ENCODE measurements at places on chromosomes 1 and 21.

DNA sequence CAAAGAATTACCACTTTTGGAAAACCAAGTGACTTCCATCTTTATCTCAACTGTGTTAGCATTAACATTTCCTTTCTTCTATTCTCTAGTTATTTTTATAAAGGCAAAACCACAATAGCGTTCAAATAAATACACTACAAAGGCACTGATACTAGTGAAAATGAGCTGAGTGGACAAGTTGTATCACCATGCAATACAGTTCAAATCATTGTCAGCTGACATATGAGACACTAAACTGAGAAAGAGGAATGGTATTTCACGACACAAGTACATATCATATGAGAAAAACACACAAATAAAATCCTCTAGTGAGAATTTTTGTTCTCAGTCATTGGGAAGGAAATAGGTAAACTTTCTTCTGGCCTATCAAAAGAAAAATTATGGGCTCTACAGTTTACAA lies 26.2 kb downstream of the ENAH start:
- no peak for DNase-seq

GRCh38 chr1:165240492-165240891 lies 116.0 kb downstream of the LMX1A start:
- no peak for DNase-seq

DNA sequence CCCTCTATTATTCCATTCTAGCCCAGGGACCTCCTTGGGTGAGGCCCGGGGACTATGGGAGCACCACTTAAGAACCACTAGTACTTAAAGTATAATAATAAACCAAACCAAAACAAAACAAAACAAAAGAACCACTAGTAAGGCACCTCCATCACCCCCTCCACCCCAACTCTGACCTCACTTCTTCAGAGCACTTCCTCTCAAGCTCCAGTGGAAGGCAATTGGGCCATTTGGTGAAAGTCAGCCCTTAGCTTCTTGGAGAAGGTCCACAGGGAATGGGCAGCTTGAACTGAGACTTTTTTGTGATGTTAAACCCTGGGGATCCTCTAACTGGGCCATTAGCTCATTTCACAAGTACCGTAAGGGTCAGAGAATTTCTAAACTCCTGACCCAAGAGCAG lies 237.3 kb downstream of the RHOU start:
- DNase-seq, result no peak

DNA sequence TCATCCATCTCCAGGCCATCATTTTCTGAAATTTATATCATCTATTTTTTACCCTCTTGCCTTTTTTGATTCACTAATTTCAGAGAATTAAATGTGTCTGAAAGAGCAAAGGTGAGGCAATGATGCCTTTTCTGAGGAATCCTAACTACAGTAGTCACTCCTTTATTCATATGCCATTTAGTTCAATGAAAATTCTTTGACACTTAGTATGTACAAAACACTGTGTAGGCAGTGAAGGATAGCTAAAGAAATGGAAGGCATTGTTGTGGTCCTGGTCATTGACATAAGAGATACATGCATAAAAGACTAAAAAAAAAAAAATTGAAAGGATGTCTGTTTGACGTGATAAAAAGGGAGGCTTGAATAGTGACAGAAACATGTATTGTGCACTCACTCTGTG lies 171.9 kb upstream of the BEND5 start:
- DNase-seq, result no peak

- no peak for DNase-seq
These were observed 19.1 kb downstream of the RCSD1 start for GRCh38 chr1:167648978-167649744.

- DNase-seq, result no peak
These were observed 20.8 kb upstream of the LEFTY2 start for GRCh38 chr1:225961659-225962439.

- no peak for DNase-seq
These were observed 48.4 kb downstream of the PGM1 start for GRCh38 chr1:63641615-63642014.

DNA sequence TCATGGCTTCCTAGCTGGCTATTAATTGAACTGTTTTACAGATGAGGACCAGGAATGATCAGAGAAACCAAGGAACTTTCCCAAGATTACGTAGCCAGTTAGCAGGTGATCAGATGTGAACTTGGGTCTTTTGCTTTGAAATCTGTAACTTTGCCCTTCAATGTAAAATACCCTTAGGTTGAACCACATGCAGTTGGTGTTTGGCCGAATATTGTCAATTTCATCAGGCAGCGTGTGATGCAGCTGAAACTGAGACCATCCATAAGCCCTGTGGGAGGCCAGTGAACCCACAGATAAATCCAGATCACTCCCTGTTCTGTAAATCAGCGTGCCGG lies 150.8 kb downstream of the ETS2 start:
- DNase-seq, result no peak

GRCh38 chr1:208917281-208917680 lies 666.2 kb upstream of the CAMK1G start:
- no peak for DNase-seq

- no peak for DNase-seq
These were observed 18.7 kb upstream of the SLAMF1 start for GRCh38 chr1:160665330-160666078.

GRCh38 chr1:232686346-232686745 lies 56.4 kb upstream of the SIPA1L2 start:
- DNase-seq, result no peak

GRCh38 chr1:50180367-50180766 lies 71.6 kb downstream of the ELAVL4 start:
- DNase-seq, result no peak

DNA sequence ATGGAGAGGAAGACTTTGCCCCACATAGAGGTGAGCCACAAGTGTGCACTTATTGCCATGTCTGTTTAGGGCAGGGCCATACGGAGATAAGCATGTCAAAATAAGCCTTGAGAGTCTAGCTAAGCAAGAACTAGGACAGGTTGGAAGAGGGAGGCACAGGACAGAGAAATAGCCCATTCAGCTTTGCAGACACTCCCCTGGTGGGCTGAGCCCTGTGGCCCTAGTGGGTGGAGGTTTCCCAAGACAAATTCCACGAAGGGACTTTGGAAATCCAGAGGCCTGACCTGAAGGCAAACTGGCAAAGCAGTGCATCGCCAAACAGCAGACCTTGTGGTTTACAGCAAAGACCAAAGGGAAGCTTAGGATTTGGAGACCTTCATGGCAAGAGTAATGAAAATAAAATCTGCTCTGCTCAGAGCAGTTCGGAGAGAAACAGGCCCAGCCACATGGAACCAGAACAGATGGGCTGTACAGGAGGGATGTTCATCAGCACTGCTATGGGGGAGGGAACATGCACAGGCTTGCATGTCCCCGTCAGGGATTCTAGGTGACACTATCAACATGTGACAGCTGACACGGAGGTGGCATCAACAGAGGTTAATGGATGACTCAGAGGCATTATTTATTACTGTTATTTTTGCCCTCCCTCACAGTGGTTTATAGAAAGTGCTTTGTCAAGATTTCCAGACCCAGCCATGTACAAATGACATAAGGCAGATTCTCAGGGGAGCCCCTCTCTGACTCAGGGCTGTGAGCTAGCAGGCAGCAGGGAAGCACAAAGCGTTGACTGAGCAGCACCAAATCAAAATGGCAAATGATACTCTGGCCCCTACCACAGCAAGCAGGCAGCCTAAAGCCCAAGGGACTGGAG lies 90.1 kb upstream of the IRF2BP2 start:
- no peak for DNase-seq

GRCh38 chr1:74835051-74835450 lies 102.1 kb downstream of the TYW3 start:
- DNase-seq, result no peak

DNA sequence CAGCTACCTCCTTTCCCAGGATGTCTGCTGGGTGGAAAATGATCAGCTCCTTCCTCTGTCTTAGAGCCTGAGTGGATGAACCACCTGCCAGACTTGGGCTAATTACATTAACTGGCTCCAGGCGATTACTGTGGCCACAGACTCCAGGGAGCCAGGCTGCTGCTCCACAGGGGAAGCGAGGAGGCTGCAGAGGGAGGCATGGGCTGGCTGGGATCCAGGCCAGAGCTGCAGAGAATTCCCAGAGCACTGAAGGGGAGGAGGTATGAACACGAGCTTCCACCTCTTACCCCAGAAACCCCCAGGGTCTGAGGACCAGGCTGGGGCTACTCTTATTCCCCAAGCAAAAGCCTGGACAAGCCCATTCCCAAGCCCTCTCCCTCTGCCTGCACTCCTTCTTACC lies 136.0 kb upstream of the KLHDC7A start:
- DNase-seq, result no peak

GRCh38 chr1:180291004-180291403 lies 60.9 kb downstream of the LHX4 start:
- DNase-seq, result no peak

- no peak for DNase-seq
These were observed 170.1 kb downstream of the DHRS3 start for GRCh38 chr1:12447849-12448312.

DNA sequence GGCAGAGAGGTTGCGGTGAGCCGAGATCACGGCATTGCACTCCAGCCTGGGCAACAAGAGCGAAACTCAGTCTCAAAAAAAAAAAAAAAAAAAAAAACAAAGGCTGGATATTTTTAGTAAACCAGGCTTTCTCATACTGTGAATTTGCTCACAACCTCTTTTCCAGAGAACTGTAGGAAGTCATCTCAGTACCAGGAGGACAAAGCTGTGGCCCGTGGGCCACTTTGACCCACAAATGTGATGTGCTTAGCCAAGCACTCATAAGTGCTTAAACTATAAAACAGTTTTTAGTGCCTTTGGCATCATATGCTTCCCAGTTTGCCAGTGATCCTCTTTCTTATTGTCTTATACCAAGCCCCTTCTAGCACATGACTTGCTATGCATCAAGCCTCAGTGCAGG lies 46.5 kb downstream of the RNF11 start:
- DNase-seq, result no peak

- no peak for DNase-seq
These were observed 48.9 kb downstream of the C4BPA start for GRCh38 chr1:207152792-207153468.

DNA sequence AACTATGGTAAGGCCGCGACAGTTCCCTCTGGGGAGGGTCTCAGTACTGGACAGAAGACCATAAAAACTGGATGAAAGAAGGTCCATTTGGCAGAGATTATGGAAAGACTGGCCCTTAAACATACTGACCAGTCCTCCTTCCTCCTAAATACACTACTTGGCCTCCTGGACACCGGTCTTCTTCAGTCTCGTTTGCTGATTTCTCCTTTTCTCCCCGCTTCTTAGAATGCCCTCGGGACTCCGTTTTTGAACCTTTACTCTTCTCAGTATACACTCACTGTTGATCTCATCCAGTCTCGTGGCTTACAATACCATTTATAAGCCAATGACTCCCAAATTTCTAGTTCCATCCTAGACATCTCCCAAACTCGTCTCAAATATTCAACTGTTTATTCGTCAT lies 694 bp upstream of the MRPL9 start:
- DNase-seq, result no peak

- no peak for DNase-seq
These were observed 22.0 kb downstream of the CCN1 start for GRCh38 chr1:85602571-85602970.

DNA sequence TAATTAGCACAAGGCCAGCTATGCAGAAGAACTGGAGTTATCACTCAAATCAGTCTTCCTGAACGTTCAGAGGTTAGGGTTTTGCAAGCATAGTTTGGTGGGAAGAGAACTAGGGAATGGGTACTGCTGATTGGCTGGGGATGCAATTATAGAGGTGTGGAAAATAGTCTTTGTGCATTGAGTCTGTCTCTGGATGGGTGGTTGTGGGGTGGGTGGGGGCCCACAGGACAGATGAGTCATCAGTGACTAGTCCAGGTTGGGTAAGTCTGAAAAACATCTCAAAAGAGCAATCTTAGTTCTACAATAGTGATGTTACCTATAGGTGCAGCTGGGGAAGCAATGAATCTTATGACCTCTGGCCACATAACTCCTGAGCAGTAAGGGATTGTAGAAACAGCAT lies 89.7 kb upstream of the HMCN1 start:
- DNase-seq, result no peak

DNA sequence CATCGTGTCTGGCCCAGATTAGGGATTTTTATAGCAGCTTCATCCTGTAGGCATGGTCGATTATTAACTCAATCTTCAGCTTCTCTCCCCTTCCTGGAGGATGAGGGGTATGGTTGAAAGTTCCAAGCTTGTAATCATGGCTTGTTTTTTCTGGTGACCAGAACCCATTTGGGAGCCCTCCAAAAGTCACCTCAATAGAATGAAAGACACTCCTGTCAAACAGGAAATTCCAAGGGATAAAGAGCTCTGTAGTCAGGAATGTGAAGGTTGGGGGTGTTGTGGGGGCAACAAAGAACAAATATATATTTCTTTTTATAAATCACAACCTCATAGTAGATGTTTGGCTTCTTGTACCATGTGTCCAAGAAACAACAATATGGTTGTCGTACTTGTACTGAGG lies 212.7 kb upstream of the ESRRG start:
- DNase-seq, result no peak

- DNase-seq, result no peak
These were observed 1381.8 kb downstream of the MRPL39 start for GRCh38 chr21:24225431-24225830.

DNA sequence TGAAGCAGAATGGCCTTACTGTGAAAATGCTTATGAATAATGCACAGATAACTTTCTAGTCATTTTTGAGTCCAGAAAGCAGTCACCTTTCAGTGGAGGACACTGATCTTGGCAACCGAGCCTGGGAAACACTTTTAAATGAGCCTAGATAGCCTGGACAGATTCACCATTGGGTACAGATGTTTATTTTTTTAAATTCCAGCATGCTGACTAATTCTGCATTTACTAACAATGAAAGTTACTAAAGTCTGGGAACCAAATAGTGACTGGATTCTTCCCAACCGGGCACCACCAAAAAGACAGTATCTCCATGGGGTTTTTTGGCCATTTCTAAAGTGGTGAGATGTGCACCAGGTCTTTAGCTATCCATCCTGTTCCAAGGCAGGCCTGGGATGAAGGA lies 3.3 kb upstream of the FMOD start:
- no peak for DNase-seq

GRCh38 chr1:6033986-6034749 lies 11.5 kb upstream of the KCNAB2 start:
- DNase-seq, result no peak

- no peak for DNase-seq
These were observed 429.0 kb downstream of the NEGR1 start for GRCh38 chr1:71853360-71853759.

- no peak for DNase-seq
These were observed 52.0 kb upstream of the FAM20B start for GRCh38 chr1:178973652-178974101.

- no peak for DNase-seq
These were observed 7.8 kb upstream of the GBP2 start for GRCh38 chr1:89133747-89134146.

GRCh38 chr1:32884726-32885125 lies 1.6 kb upstream of the HPCA start:
- no peak for DNase-seq

DNA sequence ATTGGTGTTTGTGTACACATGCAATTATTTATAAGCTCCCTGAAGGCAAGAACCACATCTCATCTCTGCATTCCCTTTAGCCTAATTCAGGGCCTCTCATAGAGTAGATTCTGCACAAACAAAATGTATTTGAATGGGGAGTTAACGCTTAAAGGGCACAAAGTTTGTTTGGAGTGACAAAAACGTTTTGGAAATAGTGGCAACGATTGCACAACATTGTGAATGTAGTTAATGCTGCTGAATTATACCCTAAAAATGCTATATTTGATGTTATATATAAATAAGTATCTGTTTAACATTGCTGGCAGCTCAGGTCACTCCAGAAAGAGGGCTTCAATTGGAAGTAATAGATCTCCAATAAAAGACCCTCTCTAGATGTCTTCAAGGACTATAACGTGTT lies 42.8 kb downstream of the TRIT1 start:
- no peak for DNase-seq

- no peak for DNase-seq
These were observed 28.0 kb downstream of the SLAMF1 start for GRCh38 chr1:160618763-160619274.
